ENCODE measurements at places on chromosomes 6 and 20. TPM values are rescaled to one million over a fixed set of nuclear protein-coding genes. Genes with fewer than 3 reads are reported as not detected.
A peak's percentile ranks its signal among the peaks of the same experiment; 100 is the strongest.

DNA sequence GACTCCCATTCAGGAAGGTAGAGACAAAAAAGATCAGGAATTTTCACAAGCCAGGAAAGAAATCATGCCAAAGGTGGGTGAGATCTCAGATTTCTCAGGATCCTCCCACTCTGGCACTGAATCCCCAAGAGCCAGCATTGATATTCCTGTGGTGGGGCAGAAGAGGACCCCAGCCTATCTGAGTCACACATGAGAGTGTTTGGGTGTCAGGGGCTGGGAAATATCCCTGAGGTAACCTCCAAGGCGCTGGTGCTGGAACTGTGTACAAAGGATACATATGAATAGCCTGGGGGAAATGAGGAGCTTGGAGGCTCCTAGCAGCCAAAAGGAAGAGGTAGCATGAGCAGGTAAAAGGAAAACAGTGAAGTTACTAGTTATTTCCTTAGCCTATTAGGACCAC lies 369.4 kb downstream of the BTBD9 start:
- H3K4me1 ChIP-seq = peaks cover 13% of the 10 kb centered on the region
- no peak for DNase-seq
- H3K27me3 ChIP-seq = no peaks in the 10 kb centered on the region
- no peak overlapping the region for H3K4me3 ChIP-seq
- H3K27ac ChIP-seq = no peak overlapping the region

GRCh38 chr6:72348926-72349325 lies 272.9 kb upstream of the KCNQ5 start:
- H3K27ac ChIP-seq = no peak overlapping the region
- no peaks in the 10 kb centered on the region for H3K27me3 ChIP-seq
- no peak overlapping the region for H3K4me3 ChIP-seq
- H3K36me3 ChIP-seq = no peaks in the 10 kb centered on the region

GRCh38 chr20:53935344-53936084 lies 134.9 kb downstream of the BCAS1 start:
- H3K36me3 ChIP-seq = no peaks in the 10 kb centered on the region
- peak; percentile 43 for DNase-seq
- no peaks in the 10 kb centered on the region for H3K27me3 ChIP-seq
- H3K27ac ChIP-seq = peak overlapping the region; percentile 54
- H3K4me3 ChIP-seq = no peak overlapping the region
- H3K4me1 ChIP-seq = peaks cover 22% of the 10 kb centered on the region

GRCh38 chr6:112237066-112237465 lies 17.3 kb downstream of the LAMA4 start:
- no peak overlapping the region for H3K4me3 ChIP-seq
- DNase-seq = peak; percentile 44
- peaks cover 24% of the 10 kb centered on the region for H3K4me1 ChIP-seq
- H3K36me3 ChIP-seq = peaks cover 6% of the 10 kb centered on the region
- H3K27ac ChIP-seq = peak overlapping the region; percentile 62

GRCh38 chr6:139600919-139601475 lies 226.5 kb upstream of the CITED2 start:
- no peak overlapping the region for H3K27ac ChIP-seq
- H3K27me3 ChIP-seq = no peaks in the 10 kb centered on the region
- H3K36me3 ChIP-seq = no peaks in the 10 kb centered on the region
- no peak for DNase-seq

DNA sequence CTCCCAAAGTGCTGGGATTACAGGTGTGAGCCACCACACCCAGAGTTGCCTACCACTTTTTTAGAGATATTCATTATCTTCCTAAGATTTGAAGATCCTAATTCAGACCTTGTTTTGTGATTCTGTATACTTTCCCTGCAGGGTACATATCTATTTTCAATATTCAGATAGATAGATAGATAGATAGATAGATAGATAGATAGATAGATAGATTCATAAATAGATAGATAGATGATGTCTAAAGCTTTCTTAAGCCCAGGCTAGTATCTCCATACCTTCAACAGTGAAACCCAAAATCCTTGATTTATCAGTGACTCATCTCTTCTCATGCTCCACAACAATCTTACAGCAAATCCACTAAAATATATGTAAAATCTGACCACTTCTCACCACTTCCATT lies 30.8 kb downstream of the ZNF391 start:
- H3K27me3 ChIP-seq = no peaks in the 10 kb centered on the region
- no peak overlapping the region for H3K27ac ChIP-seq
- H3K4me3 ChIP-seq = no peak overlapping the region
- no peaks in the 10 kb centered on the region for H3K36me3 ChIP-seq

DNA sequence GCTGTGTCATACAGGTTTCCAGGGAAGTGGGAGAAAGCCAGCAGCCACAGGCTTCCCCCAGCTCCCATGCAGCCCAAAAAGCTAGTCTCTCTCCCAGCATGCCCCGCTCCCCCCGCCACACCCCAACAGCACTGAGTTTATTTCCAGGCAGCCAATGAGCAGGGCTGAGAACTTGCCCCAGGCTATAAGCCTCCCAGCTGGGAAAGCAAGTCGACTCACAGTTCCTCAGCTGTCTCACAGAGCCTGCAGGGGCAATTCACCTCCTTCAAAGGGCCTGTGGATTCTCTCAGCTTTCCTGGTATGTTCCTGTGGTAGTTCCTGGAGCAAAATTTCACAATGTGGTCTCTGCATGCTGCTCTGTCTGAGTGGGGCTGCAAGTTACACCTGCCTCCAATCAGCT lies 34.2 kb downstream of the PAX1 start:
- no peak overlapping the region for H3K4me3 ChIP-seq
- no peaks in the 10 kb centered on the region for H3K27me3 ChIP-seq
- DNase-seq = no peak
- H3K27ac ChIP-seq = no peak overlapping the region
- H3K4me1 ChIP-seq = no peaks in the 10 kb centered on the region

Gene PTCHD4
- 0.98 TPM for total RNA-seq

Gene SMIM29
- total RNA-seq = 12.0 TPM

Gene ECT2L
- total RNA-seq = 0.09 TPM
